Urinary bladder (tissue), 4 donors: ENCODE measurements at places on chromosomes 7 and 10.

GRCh38 chr10:113957013-113957412 is 86.7 kb upstream of the ADRB1 start:
- no peak for DNase-seq

DNA sequence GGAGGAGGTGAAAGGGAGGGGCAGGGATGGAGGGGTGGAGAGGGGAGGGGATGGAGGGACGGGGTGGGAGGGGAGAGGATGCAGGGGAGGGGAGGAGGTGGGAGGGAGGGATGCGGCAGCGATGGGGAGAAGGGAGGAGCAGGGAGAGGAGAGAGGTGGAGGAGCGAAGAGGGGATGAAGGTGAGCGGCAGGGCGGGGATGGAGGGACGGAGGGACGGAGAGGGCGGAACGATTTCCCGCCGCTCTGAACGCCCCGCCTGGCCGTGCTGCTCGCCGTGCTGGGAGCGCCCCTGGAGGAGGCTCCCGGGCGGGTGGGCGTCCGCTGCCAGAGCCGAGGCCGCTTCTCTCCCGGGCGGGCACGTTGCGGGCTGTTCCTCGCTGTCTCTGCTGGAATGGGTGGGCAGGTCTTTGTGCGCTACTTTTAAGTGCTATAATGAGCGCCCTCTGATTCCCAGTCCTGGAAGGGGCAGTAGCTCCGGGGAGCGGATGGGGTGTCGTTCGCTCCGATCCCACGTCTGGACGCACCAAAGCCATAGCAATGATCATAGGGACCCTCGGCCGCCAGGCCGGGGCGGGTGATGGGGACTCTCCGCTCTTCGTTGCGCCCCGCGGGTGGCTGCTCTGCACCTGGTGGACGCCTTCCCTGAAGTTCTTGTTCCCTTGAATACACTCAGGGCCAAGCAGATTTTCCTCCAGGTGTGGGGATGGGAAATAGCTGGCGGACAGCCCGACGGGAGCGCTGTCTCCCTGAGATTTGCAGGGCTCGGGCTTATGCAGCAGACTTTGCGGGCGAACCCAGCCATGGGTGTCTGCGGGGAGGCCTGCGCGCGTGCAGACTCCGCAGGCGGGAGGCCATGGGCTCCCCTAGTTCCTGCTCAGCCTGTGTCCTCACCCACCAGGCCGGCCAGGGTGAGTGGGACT is 81.1 kb upstream of the CPXM2 start:
- DNase-seq: no peak

DNA sequence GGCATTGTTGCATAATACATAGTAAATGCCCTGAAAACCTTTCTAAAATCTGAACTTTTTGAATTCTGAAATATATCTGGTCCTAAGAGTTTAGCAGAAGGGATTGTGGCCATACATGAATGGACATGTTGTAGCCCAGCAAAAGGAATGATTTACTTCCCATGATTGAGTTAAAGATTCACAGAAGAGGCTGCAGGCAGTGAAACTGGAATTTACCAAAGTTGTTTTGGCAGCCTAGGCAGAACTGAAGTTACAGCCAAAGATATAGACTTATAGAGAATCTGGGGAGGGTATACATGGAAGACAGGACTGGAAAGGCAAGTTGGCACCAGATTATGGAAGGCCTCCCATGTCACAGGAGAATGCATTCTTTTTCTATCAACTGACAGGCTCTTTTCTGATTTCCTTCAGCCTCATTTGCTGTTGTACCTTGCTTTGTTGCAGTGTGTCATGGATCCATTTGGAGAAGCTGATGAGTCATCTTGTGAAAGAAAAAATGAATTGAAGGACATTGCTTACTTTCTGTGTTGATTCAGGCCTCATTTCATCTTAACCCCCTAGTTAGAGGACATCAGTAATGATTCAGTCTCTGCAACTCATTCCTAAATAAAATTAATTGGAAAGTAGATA is 356.2 kb upstream of the LRGUK start:
- DNase-seq: no peak

- DNase-seq: no peak
Measured at GRCh38 chr7:158809596-158809995, 19.7 kb downstream of the ESYT2 start.

- DNase-seq: no peak
Measured at GRCh38 chr10:100186253-100187212, 704 bp upstream of the ERLIN1 start.

GRCh38 chr10:42177077-42177792 is 461.1 kb downstream of the ZNF33B start:
- DNase-seq: no peak

DNA sequence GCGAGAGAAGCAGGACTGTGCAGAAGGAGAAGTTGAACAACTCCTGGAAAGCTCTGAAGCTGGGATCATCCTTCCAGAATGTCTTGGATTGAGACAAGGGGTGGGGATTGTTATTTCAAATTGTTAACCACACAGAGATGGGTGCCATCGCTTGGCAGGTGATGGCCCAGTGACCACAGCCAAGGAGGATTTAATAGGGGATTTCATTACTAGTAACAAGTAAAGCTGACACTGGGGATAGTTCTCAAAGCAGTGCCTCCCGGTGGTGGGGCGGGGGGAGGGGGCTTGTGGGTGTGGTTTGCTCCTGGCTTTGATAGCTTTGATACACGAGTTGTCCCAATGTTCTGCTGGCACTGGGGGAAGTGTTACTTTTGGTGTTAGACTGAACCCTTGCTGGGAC is 59.2 kb downstream of the ZNF503 start:
- DNase-seq: no peak

DNA sequence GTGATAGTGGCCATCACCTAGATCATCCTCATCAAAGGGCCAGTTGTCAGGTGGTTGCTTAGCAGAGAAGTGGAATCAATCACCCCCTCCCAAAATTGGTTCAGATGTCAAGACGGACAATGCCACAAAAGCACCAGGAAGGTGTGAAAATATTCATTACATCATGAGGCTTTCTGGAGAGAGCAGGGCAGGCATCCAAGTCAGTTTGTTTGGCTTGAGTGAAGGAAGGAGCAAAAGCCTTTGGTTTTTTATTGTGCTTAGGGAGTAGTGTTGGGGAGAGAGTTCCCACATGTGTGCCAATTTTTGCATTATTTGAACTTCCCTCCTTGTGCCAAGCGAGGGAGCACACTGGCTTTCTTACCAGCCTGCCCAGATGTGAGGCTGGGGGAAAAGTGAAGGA is 1082.9 kb downstream of the LRMDA start:
- DNase-seq: no peak

DNA sequence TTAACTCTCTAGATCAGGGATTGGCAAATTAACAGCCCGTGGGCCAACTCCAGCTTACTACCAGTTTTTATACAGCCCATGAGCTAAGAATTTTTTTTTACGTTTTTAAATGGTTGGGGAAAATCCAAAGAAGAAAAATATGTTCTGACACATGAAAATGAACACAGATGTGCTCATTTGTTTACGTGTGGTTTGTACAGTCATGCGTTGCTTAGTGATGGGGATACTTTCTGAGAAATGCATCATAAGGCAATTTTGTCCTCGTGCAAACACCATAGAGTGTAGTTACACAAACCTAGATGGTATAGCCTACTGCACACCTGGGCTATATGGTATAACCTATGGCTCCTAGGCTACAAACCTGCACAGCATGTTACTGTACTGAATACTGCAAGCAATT is 8.3 kb upstream of the SMKR1 start:
- no peak for DNase-seq

DNA sequence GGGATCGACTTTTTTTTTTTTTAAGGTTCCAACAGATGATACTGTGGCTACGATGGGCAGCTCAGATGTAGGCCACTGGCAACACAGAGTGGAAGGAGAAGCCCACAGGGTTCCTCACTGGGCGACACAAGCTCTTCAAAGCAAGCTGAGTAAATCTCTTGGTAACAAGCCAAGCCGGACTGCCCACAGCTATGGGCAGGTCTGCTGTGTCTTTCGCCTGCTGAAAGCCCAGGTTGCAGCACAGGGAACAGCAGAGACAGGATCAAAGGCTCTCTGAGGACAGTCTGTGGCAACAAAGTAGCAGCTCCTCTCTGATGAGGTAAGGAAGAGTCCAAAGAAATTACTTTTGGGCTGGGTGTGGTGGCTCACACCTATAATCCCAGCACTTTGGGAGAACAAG is 83.6 kb downstream of the KCNMA1 start:
- DNase-seq: no peak

DNA sequence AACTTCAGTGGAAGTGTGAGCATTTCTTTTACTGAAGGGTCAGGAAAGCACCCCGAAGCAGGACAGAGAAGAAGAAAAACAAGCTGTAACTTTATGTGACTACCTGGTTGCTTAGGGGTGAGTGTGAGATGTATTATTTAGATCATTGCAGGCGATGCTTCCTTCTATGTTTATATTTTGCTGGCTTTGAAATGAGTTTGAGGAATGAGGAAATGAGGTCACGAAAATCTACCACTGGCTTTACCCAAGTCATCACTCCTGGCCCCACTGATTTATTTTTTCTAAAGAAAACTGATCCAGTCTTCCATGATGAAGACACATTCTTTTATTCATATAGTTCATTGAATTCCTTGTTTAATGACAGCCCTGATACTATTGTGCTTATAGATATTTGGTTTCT is 716.6 kb upstream of the FZD8 start:
- DNase-seq: no peak

GRCh38 chr10:126969310-126969709 is 64.1 kb downstream of the DOCK1 start:
- DNase-seq: no peak

GRCh38 chr10:1515780-1516491 is 221.4 kb downstream of the ADARB2 start:
- no peak for DNase-seq

GRCh38 chr7:69002416-69002815 is 595.9 kb upstream of the AUTS2 start:
- no peak for DNase-seq

- DNase-seq: no peak
Measured at GRCh38 chr7:132690174-132690573, 113.9 kb upstream of the PLXNA4 start.

DNA sequence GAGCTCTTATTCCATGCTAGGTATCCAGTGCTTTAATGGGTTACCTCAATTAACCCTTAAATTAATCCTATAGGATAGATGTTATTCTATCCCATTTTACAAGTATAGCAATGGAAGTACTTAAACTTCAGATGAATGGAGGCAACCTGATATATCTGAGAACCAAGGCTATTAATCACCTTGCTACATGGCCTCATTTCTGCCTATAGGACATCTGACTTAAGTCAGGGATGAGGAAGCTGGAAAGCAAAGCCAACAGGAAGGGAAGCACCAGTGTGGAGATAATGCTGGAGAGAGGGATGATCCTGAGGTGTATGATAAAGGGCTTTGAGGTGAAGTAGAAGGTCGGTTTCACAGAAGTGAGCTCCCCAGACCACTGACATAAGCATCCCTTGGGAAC is 132.3 kb downstream of the CHN2 start:
- DNase-seq: no peak

DNA sequence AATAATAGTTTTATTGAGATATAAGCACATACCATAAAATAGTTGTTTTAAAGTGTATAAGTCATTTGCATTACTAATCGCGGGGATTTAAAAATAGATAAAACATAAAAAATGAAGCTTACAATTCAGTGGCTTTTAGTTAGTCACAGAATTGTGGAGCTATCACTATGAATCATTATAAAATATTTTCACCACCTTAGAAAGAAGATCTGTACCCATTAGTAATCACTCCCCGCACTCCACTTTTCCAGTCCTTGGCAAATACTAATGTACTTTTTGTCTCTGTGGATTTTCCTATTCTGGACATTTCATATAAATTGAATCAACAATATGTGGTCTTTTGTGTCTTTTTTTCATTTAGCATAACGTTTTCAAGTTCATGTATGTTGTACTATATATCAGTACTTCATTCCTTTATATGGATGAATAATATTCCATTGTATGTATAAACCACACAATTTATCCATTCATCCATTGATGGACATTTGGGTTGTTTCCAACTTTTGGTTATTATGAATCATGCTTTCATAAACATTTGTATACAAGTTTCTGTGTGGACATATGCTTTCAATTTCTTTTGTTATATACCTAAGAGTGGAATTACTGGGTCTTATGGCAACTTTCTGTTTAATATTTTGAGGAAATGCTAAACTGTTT is 162.5 kb downstream of the MAGI2 start:
- no peak for DNase-seq

- DNase-seq: no peak
Measured at GRCh38 chr7:101232141-101232850, 5.3 kb downstream of the CLDN15 start.

- no peak for DNase-seq
Measured at GRCh38 chr7:84261509-84261908, 66.9 kb upstream of the SEMA3A start.

GRCh38 chr7:156472267-156472666 is 168.3 kb upstream of the RNF32 start:
- no peak for DNase-seq

- DNase-seq: no peak
Measured at GRCh38 chr10:95375418-95375817, 84.6 kb upstream of the PDLIM1 start.

DNA sequence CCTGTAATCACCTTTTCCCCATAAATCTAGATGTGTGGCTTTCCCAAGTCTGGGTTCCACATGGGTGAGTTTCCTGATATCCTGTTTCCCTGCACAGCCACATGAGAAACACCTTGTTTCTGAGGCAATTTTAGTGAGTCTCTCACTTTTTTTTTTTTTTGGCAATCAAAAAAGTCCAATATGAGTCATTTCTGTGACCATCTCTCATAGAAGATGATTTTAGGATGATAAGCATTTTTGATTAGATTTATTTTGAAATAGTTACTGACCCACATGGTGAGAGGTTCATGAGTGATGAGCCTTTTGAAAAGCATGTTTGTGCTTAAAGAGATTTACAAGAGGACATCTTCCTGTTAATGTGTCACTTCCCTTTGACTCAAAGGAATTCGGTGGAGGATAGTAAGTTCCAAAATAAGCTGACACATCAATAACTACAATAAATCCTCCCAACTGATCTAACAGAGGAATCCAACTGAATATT is 464.0 kb downstream of the INHBA start:
- no peak for DNase-seq

GRCh38 chr7:46007194-46007593 is 86.1 kb upstream of the IGFBP3 start:
- no peak for DNase-seq

DNA sequence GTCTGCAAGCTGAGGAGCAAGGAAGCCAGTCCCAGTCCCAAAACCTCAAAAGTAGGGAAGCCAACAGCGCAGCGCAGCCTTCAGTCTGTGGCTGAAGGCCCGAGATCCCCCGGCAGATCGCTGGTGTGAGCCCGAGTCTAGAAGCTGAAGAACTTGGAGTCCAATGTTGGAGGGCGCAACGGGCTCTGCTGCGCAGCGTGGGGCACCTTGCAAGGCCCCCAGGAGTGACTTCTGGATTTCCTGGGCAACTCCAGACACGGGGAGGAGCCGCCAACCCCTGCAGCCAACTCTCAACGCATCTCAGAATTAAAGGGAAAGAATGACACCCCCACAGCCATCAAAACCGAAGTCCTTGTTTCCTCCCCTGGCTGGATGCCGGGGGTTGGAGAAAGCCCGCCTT is 18.8 kb upstream of the PROSER2 start:
- DNase-seq: no peak
